ENCODE measurements at places on chromosomes 7 and 10.

GRCh38 chr7:12788591-12788990 is 101.2 kb downstream of the ARL4A start:
- DNase-seq, result no peak

DNA sequence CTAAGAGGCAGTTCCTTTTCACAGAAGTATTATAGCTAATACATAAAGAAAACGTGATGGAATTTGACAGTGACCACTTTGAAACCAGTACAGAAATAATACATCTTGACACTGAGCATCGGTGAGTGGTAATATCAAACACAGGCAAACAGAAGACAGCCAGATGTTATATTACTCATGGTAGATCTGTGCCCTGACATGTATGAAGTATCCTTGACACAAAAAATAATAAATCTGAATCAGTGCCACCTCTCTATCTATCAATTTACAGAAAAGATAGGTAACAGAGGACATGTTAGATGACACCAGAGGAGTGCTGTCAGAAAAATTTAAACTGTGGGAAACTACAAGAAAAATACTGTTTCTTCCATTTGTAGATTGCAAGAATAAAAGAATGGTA is 217.4 kb upstream of the POT1 start:
- DNase-seq, result no peak

DNA sequence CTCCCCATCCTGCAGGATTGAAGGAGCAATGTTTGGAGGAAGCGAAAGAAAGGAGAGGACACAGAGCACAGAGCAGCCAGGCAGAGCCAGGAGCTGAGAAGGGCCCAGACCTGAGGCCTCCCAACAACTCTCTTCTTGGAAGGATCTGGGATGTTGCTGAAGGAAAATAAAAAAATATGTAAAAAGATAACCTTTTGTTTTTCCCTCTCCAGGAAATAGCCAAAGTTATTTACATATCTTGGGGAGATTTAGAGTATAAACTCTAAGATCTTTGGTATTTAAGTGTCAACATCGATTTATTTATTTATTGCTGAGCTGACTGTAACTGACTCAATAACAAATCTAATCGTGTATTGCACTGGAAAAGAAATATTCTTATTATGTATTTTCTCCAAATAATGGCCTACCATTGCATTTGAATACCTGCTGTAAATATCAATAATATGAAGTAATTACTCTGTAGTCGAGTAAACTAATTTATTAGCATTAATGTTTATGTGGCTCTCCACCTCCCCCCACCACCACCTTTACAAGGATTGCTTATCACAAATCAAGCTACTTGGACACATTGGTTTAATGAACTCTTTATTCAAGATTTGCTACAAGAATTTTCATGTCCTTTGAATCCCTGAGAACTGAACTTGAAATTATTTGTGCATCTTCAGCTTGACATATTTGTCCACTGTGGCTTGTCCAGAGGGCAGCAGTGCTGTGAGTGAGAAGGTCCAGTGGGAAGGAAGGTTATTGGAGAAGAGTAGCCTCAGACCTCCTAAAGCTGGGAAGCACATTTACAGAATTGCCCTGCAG is 1.8 kb upstream of the HOXA11 start:
- DNase-seq, result no peak

- DNase-seq, result no peak
Measured at GRCh38 chr10:74977072-74977471, 134.4 kb upstream of the SAMD8 start.

- no peak for DNase-seq
Measured at GRCh38 chr10:89699581-89700064, 1.8 kb upstream of the KIF20B start.

GRCh38 chr7:46444256-46444655 is 523.2 kb upstream of the IGFBP3 start:
- no peak for DNase-seq

Data from Kasumi-1 (cell line).